Stimulated activated CD4-positive, alpha-beta T cell treated with anti-CD3 and anti-CD28 coated beads, Interleukin-15, amount 100 ng/mL, for 48 hours (primary cell): ENCODE measurements at places on chromosomes 1 and 21.
A peak's percentile ranks its signal among the peaks of the same experiment; 100 is the strongest.

GRCh38 chr21:41755934-41756773 lies 10.7 kb downstream of the RIPK4 start:
- no peak for DNase-seq

- no peak for DNase-seq
Observed at GRCh38 chr21:36780861-36781260, 81.9 kb downstream of the SIM2 start.

- DNase-seq, result no peak
Observed at GRCh38 chr1:202569393-202570322, 140.6 kb downstream of the SYT2 start.

DNA sequence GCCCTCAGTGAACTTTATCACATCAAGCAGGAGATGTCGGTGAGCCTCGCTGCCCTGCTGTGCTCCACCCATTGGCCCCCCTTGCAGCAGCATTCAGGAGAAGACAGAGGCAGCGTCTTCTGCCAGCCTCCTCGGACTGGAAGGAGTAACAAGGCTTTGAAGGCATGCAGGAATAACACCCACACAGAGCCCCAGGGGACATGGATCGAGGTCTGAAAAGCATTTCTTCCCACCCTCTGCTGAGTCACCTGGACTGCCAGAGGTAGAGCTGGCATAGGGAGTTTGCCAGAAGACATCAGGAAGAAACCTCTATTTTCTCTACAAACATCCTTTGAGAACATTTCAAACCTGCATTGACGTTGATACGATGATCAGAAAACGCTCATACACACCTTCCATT lies 42.9 kb downstream of the COL18A1 start:
- no peak for DNase-seq

- no peak for DNase-seq
Observed at GRCh38 chr1:180248731-180249681, 18.9 kb downstream of the LHX4 start.

- DNase-seq, result no peak
Observed at GRCh38 chr1:151406176-151406575, 6.8 kb downstream of the PSMB4 start.

DNA sequence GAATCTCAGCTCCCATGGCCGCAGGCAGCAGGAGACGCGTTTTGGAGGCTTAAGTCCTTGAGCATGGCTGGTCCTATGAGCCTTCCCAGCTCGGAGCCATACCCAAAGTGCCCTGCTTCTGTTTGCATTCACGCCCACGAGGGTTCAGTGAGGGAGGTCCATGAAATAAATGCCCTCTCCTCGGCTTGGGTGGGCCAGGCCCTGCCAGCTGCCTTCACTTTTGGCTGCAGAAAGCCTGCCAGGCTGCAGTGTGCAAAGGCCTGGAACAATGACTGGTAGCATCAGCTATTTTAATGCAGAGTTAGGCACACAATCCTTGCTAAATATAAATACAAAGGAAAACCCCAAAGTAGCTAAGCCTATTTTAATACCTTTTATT lies 49.4 kb downstream of the H3-3A start:
- DNase-seq, result no peak

GRCh38 chr21:40053007-40053406 lies 185.8 kb downstream of the PCP4 start:
- DNase-seq, result no peak

- no peak for DNase-seq
Observed at GRCh38 chr1:160720356-160721085, 8.9 kb upstream of the CD48 start.

DNA sequence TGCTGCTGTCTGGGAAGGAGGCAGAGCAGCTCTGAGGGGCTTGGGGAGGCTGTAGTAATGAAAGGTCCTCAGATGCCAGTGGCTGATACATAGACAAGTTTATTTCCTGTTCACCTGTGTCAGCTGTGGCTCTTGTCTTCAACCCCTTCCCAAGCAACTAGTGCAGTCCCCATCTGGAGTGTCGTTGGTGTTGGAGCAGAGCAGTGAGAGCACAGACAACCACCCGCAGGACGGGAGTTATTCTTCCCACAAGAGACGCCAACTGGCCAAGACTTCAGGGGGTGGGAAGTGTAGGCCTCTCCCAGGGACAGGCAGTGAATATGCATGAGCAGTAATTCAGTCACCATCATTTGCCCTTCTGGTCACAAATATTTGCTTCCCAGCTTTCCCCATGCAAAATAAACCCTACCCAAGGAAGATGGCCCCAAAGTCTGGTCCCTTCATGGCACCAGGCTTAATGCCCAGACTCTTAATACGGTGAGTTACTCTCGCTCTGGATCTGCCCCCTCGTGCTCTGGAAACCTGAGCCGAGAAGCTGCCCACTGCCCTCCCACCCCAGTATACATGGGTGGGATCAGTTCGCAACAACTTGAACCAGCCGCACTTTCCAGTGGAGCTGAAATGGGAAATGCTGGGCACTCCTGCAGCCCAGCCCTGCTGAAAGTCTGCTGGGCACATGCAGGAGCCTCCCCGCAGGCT lies 153.5 kb upstream of the COL6A1 start:
- DNase-seq, result no peak

DNA sequence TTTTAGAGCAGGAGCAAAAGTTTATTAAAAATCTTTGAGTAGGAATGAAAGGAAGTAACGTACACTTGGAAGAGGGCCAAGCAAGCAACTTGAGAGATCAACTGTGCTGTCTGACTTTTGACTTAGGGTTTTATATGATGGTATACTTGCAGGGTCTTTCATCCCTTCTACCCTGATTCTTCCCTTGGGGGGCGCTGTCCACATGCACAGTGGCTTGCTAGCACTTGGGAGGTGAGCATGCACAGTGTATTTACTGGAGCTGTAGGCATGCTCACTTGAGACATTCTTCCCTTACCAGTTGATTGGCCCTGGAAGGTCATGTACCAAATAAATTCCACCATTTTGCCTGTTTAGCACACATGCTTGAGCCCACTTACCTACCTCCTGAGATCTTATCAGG lies 1001.3 kb upstream of the ADGRL2 start:
- DNase-seq, result no peak

DNA sequence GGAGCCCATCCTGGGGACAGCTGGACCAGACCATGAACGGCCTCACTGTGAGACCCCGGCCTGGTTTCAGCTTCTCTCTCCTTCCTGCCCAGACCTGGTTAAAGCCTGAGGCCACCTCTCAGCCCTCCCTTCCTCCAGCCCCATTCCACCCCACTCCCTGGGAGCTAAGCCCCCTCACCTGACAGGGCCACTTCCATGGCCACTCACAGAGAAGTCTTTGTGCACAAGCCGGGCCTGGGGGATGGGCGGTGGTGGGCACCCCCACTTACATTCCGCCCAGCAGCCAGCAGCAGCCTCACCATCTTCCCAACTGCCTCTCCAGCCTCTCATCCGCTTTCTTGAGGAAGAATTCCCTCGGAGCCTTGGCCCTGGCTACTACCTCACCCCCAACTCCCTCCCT lies 40.4 kb downstream of the RHBG start:
- DNase-seq, result no peak

DNA sequence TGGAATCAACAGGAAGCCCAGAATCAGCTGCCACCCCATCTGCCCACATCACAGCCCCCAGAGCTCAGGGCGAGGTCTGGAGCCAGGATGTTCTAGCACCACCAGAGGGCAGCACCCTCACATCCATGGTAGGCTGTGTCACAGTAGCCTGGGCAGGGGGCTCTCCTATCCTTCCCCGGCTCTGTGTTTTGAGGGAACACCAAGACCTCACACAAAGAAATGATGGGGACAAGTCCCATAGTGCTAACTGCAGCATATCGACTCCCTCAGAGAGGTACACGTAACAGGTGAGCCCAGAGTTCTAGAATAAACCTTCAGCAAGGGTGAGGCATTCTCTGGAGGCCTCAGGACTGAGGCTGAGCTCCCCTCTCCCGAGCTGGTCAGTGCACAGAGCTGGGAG lies 2.3 kb upstream of the KCNC4 start:
- DNase-seq, result peak; percentile 51

DNA sequence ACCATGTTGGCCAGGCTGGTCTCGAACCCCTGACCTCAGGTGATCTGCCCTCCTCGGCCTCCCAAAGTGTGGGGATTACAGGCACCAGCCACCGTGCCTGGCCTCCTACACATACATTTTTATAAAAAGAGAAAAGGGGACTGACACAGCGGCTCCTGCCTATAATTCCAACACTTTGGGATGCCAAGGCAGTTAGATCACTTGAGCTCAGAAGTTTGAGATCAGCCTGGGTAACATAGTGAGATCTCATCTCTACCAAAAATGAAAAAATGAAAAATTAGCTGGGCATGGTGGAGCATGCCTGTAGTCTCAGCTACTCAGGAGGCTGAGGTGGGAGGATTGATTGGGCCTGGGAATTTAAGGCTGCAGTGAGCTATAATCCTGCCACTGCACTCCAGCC lies 23.4 kb downstream of the ZNF281 start:
- DNase-seq, result no peak

DNA sequence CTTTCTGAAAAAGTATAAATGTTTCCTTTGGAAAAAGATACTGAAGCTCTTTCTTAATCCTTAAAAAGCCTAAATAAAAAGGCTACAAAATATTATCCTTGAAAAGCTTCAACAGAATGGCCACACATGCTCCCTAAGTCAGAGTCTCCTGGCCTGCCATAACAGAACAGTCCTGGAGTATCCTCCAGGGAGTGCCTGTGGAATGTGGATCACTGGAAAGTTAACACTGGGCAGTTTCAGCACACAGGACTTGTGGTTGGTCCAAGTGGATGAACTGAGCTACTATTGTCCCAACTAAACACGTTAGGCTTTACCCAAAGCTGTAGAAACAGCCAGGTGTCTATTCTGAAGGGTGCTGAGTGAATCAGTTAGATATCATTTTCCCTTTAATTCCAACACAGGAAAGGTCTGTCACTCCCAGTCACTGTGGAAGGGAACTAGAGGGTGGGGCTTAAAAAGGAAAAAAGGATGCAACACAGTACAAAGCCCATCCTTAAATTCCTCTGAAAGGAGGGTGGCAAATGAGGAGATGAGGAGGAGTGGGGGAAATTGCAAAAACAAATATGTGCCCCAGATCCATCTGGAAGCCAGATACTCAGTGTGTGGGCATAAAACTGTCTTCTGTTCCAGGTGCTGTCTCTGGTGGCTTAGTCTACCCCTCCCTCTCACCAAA lies 196.3 kb upstream of the SPAG17 start:
- no peak for DNase-seq

DNA sequence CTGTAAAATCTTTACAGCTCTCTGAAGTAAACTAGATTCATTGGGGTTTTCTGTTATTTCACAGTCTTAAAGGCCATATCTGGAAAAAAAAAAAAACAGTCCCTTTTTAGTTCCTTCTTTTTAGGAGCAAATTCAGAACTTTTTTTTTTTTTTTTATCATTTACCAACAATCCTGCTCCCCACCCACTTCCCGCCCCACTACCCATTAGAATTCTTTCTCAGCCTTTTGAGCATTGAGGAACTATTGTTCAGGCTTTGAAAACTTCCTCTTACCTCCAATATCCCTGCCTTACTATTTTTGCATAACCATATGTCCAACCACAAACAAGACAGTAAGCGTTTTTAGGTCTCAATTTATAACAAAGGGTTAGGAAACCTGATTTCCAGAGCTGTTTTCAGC lies 330.1 kb downstream of the PLPP3 start:
- no peak for DNase-seq

GRCh38 chr1:199102239-199102638 lies 463.4 kb downstream of the PTPRC start:
- DNase-seq, result no peak

- DNase-seq, result no peak
Observed at GRCh38 chr1:167594822-167595221, 35.2 kb upstream of the RCSD1 start.

DNA sequence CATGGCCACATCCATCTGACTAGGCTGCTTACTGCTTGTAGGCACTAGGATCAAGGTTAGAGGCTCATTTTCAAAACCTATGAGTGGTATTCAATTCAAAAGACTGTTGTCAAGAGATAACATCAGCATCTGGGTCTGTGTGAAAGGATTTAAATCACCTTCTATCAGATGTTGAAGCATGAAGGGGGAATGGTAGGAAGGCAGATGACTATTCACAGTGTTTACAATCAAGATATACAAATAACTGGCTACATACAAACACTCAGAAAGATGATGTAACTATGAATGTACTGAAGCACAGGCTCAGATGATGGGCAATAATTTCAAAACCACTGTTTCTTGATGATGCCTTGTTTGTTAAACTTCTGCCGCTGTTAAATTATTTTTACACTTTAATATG lies 249.2 kb downstream of the SLC45A1 start:
- no peak for DNase-seq

- DNase-seq, result no peak
Observed at GRCh38 chr1:216641669-216642460, 81.4 kb downstream of the ESRRG start.
